Lower leg skin (tissue), 4 donors: ENCODE measurements at places on chromosomes 4 and X. TPM values are rescaled to one million over a fixed set of nuclear protein-coding genes. Genes with fewer than 3 reads are reported as not detected.

The ANTXR2 gene
- 15.2 TPM for total RNA-seq

The KLKB1 gene
- total RNA-seq: 0.26 TPM

The TKTL1 gene
- not detected for total RNA-seq

The XG gene
- 113 TPM for total RNA-seq

The SPANXA2 gene
- total RNA-seq: not detected

The TBX22 gene
- total RNA-seq: not detected

The TACR3 gene
- total RNA-seq: not detected

The BMPR1B gene
- total RNA-seq: 0.80 TPM

The LUZP4 gene
- not detected for total RNA-seq

The PDCL2 gene
- total RNA-seq: not detected

The APLN gene
- 0.16 TPM for total RNA-seq

The PDE5A gene
- 11.8 TPM for total RNA-seq

The EPHA5 gene
- 0.56 TPM for total RNA-seq

The GUCY1B1 gene
- total RNA-seq: 6.1 TPM
